PC-3 (cell line): ENCODE measurements at places on chromosomes 2 and 18.
A peak's percentile ranks its signal among the peaks of the same experiment; 100 is the strongest.

DNA sequence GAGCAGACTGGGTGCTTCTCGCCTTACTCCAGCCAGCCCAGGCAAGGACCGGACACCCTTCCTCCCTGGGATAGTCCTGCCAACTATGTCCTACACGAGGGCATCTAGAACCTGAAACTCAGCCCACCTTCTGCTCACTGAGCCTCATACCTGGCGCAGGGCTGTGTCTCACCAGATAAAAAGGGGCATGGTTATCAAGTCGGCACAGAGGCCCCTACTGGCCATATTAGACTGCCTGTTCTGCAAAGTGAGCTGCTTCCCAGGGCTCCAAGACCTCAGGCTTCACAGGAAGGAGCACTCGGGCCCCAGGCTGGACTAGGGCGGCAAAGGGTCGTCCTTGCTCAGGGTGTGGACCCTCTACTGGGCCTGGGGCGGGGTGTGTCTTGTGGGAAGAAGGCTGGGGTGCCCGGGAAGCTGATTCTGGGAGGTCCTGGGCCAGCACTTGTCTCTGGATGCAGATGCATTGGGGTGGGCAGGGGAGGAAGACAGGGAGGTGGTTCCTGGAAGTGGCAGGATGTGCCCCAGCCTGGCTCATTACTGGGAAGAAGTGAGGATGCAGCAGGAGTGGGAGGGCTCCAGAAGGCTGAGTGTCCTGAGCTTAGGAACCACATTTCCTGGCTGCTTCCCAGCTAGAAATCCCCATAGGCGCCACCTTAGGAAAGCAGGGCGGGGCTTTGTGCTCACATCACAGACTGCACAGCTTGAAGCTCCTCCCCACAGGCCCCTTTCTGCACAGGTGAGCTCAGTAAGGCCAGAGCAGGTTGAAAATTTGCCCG is 19.6 kb downstream of the EHD3 start:
- peak; percentile 31 for DNase-seq

GRCh38 chr2:188798159-188798558 is 176.0 kb upstream of the COL3A1 start:
- DNase-seq = no peak

- DNase-seq = no peak
Observed at GRCh38 chr2:213091765-213092164, 59.6 kb downstream of the IKZF2 start.

- peak; percentile 91 for DNase-seq
Observed at GRCh38 chr2:20650877-20651730, at the start of gene HS1BP3. HS1BP3 (minus strand) TSS chr2:20651098; CDS start chr2:20651063, 35 bp downstream.

- DNase-seq = no peak
Observed at GRCh38 chr2:219299372-219299760, 9.8 kb downstream of the PTPRN start.

DNA sequence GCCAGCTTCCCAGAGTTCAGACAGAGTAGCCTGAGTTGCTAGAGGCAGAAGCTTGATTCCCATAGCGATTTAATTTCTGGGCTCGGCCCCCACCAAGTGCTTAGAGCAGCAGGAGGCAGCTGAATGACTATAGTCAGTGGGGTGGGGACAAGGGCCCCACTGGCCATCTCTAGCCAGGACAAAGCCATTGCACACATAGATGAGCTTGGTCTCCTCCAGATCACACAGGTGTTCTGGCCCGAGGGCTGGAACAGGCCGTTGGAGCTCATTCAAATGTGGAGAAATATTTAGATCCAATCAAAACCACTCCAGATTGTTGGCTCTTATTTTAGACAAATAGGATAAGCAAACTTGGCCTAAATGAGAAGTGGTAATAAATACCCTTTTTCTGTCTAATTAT is 287.3 kb upstream of the NCKAP5 start:
- no peak for DNase-seq

- no peak for DNase-seq
Observed at GRCh38 chr2:100919316-100919715, 82.8 kb upstream of the RPL31 start.

GRCh38 chr2:202317080-202317857 is 51.7 kb downstream of the NOP58 start:
- DNase-seq = peak; percentile 86

DNA sequence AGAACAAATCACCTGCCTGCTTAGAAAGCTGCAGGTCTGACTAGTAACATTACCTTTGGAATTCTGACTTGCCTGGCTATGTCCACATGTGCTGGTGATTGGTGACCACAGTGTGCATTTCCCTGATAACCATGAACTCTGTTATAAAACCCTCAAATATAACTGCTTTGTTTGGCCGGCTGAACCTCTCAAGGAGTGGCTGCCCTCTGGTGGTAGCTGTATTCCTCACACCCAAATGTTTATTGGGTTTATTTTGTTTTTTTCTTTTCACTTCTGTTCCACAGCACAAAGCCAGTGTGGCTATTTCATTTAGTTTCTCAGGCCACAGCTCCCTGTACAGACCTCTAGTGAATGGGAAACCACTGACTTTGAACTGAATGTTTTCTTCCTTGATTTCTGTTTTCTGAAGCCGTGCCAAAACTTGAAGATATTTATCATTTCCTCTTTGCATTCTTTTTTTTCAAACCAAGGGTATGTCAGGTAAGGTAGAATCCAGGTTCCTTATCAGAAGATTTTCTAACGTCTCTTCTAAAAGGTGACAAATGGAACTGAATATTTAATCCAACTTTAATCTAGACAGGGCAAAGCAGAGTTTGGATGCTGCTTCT is 549.0 kb upstream of the VRK2 start:
- DNase-seq = peak; percentile 73

DNA sequence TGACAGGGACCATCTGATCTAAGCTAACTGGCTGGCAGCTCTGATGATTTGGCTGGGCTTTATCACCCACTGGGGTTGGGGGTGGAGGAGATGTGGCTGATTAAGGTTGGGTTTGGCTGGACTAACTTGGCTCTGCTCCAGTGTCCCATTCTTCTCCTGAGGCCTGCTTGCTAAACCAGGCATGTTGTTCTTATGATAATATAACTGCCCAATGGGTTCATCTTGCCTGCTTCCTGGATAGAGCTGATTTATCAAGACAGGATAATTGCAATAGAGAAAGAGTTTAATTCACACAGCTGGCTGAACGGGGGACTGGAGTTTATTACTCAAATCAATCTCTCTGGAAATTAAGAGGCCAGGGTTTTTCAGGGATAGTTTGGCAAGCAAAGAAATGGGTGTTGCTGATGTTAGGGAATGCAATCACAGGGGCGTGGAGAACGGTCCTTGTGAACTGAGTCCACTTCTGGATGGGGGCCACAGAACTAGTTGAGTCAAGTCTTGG is 150.4 kb downstream of the PTH2R start:
- DNase-seq = no peak

- DNase-seq = no peak
Observed at GRCh38 chr18:9091066-9091476, 11.4 kb upstream of the NDUFV2 start.

GRCh38 chr18:37322492-37323035 is 243.0 kb downstream of the CELF4 start:
- DNase-seq = peak; percentile 29

GRCh38 chr2:106085181-106085940 is 108.7 kb downstream of the UXS1 start:
- DNase-seq = peak; percentile 42

- DNase-seq = peak; percentile 64
Observed at GRCh38 chr2:235669983-235670962, 176.4 kb downstream of the AGAP1 start.

GRCh38 chr18:51275712-51276476 is 78.4 kb upstream of the MEX3C start:
- no peak for DNase-seq

DNA sequence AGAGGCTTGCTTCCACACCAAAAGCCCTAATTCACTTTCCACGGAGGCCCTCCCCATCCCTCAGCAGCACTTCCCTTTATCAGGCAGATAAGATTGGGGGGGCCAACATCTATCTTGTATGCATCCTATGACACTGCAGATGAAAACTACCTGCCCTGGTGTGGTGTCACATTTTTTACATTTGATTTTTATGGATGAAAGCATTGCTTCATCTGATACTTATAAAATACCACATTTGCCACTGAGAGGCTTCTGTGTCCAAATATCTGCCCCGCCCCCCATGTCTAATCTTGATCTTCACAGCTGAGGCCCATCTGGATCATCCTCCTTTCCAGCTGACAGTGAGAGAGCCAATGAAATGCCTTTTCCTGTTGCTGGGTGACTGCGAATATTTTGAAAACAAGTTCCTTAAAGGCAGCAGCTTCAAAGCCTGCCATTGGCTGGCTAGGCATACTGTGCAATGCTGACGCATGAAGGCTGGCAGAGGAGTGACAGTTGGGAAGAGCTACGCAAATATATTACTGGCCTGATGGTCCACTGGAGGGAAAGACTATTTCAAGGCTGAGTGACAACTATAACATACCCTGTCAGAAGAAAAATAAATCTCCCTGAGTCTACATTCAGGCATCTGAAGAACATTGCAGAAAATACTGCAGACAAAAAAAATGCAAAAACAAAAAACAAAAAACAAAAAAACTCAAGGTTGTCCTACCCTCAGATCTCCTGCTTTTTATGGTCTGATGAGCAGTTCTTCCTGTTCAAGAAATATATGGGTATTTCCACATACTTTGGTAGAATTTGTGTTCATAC is 318.7 kb downstream of the PDE11A start:
- no peak for DNase-seq

DNA sequence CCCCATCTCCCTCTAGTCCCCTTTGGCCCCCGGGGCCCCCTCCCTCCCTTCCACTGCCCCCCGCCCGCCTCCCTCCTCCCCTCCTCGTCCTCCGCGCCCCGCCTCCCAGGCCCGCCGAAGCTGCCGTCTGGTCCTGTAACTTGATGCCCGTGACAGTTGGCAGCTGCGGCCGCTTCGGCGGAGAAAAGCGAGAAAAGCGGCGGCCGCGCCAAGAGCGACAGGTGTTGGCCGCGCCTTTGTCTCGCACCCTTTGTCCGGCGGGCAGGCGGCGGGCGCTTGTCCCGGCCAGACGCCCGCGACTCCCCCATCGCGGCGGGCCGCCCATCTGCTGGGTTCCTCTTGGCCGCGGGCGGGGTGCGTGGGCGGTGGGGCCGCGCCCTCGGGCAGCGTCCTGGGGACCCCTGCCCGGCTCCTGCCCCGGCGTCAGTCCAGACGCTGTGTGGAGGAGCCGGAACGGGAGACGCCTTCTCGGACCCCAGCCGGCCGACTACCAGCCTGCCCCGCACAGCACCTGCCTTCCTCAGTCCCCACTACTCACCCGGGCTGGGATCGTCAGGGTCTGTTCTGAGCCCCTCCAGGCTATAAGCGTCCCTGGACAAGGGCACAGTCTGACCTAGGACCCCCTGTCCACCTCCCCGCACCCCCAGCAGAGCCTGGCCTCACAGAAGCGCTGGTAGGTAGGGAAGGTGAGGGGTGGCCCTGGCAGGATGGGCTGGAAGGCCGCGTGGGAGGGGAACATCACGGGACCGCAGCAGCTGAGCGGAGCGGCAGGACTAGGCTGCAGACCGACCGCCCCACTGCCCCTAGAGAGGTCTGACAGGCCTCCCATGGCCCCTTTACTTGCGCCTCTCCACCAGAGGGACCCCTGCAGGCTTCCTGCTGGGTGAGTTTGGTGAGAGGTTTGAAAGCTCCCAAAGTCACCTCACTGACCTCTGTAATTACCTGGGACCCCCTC is 1.2 kb upstream of the HES6 start:
- peak; percentile 70 for DNase-seq

- DNase-seq = no peak
Observed at GRCh38 chr2:206232287-206233035, 42.0 kb upstream of the ZDBF2 start.

GRCh38 chr18:9139400-9140039 is 2.9 kb downstream of the ANKRD12 start:
- no peak for DNase-seq

DNA sequence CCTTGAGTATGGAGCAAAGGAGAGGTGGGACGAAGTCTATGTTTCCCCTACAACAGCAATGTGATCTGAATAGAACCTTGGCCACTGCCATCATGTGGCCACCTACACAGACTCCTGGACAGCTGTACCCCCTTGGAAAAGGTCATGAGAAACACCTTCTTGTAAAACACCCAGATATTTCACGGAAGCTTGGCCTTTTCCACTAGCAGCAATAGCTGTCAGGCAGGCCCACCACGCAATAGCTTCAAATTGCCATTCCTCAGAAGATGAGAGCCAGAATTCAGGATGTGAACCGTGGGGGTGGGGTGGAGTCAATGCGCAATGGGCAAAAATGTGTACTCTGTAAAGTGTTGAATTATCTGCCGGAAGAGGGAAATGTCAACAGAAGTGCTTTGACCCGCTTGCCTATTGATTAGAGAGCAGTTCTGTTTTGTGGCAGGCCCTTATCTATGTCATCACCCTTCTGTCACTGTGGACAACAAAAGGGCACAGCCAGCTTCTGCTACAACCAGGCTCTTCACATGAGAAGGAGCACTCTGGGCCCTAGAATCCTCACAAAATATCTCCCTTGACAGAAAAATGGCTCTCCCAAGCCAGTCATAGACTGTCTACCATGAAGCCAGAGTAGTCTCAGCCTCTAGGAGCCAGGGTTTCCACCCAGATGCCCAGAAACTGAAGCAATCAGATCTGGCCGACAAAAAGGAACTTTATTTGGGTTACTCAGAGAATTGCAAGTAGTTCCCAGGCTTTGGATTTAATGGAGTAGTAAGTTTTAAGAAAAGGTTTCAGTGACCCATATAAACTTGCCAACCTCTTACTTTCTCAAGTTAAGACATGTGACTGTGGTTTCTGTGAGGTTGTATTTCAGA is 9.5 kb downstream of the INPP1 start:
- DNase-seq = no peak

- DNase-seq = no peak
Observed at GRCh38 chr2:3127710-3128109, 249.9 kb downstream of the EIPR1 start.

- DNase-seq = no peak
Observed at GRCh38 chr18:28407681-28408080, 230.8 kb upstream of the CDH2 start.

DNA sequence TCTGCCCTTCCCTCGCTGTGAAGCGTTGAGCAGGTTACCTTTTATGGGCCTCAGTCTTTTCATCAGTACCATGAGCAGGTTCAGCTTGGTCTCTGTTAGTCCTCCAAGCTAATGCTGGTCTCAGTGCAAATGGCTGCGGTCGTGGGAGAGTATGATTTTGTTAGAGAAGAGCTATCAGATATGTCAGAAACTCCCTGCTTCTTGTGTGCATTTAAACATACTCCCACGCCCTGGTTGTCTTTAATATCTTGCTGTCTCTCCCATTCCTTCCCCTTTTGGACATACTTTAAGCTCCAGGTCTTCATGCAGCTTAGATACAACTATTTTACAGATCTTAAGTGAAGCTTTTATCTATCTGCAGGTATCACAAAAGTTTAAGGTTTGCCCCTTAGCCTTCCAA is 62.9 kb downstream of the EFR3B start:
- no peak for DNase-seq

- DNase-seq = peak; percentile 83
Observed at GRCh38 chr2:56580242-56580641, 396.5 kb downstream of the CCDC85A start.
